ENCODE measurements at places on chromosomes 1 and 21. TPM values are rescaled to one million over a fixed set of nuclear protein-coding genes. Genes with fewer than 3 reads are reported as not detected.

DNA sequence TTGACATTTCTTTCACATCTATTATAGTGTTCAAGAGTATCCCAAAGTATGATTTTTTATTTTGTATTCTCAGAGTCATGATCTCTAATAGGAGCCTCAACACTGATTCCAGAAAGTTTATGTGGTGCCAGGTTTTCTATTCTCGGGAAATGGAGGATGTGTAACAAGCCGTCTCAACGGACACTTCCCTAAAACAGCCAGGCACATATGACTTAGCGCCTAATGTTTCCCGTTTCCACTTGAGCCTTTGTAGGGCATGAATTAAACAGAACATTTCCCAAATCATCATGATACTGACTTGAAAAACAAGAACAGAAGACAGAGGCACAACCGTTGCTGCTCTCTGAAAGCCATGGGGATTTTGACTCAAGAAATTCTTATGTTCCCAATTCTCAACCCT is 8.0 kb downstream of the CYYR1 start:
- H3K27ac ChIP-seq: peak overlapping the region; percentile 55
- no peak overlapping the region for H3K4me3 ChIP-seq
- no peak for DNase-seq
- no peaks in the 10 kb centered on the region for H3K36me3 ChIP-seq
- H3K4me1 ChIP-seq: no peaks in the 10 kb centered on the region
- H3K27me3 ChIP-seq: no peaks in the 10 kb centered on the region

DNA sequence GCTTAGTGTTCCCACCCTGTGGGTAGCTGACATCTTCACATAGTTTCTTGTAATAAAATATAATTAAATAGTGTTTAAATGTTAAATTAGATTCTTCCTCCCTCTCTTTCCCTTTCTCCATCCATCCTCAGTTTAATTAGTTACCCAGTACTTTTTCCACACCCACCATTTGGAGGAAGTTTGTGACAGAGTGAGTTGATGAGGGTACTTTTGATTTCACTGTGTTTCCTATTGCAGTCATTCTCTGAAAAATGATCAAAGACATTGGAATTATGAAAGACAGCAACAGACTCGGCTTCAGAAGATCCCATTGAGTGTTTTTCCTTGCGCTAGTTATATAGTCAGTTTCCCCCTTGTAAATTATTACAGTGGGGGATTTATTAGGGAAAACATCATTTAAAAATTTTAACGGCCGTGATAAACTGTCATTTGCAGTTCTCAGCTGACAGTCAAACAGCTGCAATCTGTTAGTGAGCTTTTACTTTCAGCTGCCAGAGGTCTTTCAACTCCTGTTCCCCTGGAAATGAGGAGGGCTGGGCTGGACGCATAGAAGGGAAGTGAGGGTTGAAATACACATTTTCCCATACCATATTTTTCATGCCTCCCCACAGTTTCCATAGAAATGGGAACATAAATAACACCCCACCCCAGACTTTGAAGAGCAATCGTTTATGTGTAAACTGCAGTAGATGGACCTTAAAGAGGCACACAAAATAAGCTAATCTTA is 61.3 kb upstream of the CACYBP start:
- DNase-seq: no peak
- H3K4me3 ChIP-seq: no peak overlapping the region
- H3K36me3 ChIP-seq: no peaks in the 10 kb centered on the region
- H3K4me1 ChIP-seq: no peaks in the 10 kb centered on the region

DNA sequence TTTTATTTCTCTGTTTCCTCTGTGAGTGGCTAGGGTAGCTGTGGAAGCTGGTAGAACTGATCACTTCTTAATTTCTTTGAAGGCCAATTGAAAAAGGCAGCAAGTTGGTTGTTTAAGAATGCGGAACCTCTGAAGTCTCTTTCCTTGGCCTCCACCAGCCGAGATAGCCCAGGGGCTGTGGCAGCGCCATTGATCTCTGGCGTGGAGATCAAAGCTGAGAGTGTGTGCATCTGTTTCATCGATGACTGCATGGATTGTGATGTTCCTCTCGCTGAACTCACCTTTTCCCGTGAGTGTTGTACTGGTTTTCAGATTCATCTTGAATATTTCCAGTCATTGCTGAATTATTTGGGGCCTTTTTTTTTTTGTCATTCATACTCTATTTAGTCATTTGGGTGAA is 97.7 kb downstream of the VPS13D start:
- no peaks in the 10 kb centered on the region for H3K4me1 ChIP-seq
- no peaks in the 10 kb centered on the region for H3K27me3 ChIP-seq
- no peak for DNase-seq
- no peaks in the 10 kb centered on the region for H3K36me3 ChIP-seq
- H3K27ac ChIP-seq: no peak overlapping the region

DNA sequence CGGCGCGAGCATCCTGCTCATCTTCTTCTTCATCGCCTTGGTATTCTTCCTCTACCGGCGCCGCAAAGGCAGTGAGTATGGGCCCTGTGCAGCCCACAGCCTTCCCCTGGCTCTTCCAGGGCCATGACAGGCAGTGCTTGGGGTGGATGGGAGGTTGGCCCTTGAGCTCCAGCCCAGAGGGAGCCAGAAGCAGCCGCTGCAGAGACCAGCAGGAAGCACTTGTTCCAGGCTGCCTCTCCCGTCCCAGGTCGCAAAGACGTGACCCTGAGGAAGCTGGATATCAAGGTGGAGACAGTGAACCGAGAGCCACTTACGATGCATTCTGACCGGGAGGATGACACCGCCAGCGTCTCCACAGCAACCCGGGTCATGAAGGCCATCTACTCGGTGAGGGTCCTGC is 87.3 kb upstream of the CD1D start:
- no peak for DNase-seq
- no peak overlapping the region for H3K27ac ChIP-seq
- H3K27me3 ChIP-seq: no peaks in the 10 kb centered on the region
- no peaks in the 10 kb centered on the region for H3K36me3 ChIP-seq

DNA sequence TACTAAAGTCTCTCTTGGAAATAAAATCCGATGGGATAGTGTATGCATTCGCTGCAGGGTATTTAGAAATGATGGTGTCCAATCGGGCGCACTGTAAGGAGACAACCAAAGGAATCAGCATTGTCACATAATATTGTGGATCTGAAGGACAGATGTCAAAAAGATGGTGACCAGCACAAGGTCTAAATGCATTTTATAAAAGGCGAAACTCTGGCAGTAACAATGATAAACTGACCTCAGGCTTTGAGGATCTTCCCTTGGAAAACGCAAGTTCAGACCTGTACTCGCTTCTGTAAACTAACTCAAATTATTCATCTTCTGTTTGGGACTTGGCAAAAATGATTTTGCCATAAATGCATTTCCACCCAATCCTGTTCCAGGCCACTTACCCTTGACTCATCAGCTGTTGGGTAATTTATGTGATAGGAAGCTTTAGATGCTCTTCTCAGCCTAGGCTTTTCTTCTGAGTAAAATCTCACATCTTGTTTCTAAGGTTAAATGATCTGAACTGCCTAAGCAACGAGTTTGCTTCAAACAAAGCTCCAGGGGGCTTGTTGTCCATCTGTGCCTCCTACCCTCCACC is 33.8 kb downstream of the STPG1 start:
- no peaks in the 10 kb centered on the region for H3K36me3 ChIP-seq
- DNase-seq: no peak
- no peaks in the 10 kb centered on the region for H3K27me3 ChIP-seq

DNA sequence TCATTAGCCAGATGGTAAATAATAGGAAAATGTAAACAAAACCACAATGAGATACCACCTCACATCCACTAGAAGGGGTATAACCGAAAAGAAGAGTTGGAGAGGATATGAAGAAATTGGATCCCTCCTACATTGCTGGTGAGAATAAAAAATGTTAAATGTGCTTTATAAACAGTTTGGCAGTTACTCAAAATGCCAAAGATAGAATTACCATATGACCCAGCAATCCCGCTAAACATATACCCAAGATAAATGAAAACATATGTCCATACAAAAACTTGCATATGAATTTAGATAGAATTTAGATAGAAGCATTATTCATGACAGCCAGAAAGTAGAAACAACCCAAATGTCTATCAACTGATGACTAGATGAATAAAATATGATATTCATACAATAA is 4.4 kb upstream of the FMO2 start:
- no peaks in the 10 kb centered on the region for H3K36me3 ChIP-seq
- no peaks in the 10 kb centered on the region for H3K27me3 ChIP-seq
- DNase-seq: no peak
- H3K27ac ChIP-seq: no peak overlapping the region
- no peaks in the 10 kb centered on the region for H3K4me1 ChIP-seq

DNA sequence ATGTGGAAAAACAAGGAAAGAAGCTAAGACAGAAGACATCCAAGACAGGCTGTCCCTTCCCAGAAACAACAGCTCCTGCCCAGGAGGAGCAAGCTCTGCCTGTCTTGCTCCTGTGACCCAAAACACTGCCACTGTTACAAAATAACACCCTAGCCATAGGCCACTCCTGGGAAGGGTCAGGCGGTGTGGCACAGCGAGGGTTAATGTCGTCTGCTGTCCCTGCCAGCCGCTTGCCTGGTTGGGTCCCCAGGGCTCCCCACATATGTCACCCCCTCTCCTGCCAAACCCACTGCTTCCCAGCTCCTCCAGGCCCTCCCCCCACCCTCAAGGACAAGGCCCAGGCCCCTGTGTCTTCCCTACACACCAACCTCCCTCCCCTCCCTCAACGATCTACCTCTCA is 3.9 kb upstream of the NHLH1 start:
- no peak overlapping the region for H3K27ac ChIP-seq
- no peak for DNase-seq
- H3K4me1 ChIP-seq: no peaks in the 10 kb centered on the region
- H3K36me3 ChIP-seq: no peaks in the 10 kb centered on the region
- no peaks in the 10 kb centered on the region for H3K27me3 ChIP-seq

The RBM11 gene
- total RNA-seq: 8.1 TPM

The THEM5 gene
- not detected for total RNA-seq

Data from uterus (tissue), 4 donors.